NCI-H1930 (cell line): ENCODE measurements at places on chromosomes 4 and X.

DNA sequence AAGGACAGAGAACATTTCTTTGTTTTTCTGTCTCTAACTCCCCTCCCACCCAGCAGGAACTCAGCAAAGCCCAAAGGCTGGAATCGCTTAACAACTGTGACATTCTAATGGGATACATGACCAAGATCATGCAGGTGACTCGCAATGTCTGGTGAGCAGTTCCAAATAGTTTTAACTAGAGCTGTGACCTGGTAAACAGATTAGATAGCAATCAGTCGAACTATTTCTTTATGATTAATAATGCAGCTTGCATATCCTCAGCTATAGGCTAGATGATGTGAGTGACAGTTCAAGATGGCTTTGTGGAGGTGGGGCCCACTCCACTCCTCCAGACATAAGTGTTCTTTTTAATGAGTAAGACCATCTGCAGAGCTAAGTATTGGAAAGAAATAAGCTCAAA, 20.0 kb upstream of the GABRE start:
- DNase-seq: no peak

DNA sequence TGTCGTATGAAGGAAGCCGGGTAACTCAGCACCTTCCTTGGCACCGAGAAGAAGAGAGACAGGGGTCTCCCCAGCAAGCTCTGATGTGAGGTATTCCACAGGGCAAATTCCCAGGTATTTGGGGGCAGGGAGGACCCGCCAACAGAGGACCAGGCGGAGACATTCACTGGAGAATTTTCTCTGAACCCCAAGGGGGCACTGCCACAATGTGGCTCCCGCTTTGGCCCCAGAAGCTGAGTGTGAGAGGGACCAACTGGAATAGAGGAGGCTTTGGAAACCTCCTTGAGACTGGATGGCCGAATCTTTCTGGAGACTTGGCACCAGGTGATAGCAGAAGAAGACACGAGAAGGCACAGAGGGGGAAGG, 735 bp upstream of the GABRE start:
- DNase-seq: no peak

- DNase-seq: no peak
Measured at GRCh38 chrX:70755850-70756249, 152.7 kb downstream of the TEX11 start.

DNA sequence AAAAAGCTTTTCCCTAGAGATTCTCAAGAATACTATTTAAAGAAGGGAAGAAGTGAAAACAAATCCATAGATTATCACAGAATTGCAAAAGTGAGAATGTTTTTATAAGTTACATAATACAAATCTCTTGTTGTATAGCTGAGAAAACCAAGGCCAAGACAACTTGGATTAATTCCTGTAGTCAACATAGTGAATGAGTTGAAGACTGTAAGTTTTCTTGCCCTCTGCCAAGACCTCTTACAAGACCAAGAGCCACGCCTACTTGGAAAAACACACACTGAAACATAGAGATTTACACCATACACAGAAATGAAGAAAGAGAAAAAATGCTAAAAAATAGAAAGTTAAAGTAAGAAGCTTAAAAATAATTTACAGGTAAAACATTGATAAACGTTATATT, 2024.0 kb downstream of the PCDH7 start:
- no peak for DNase-seq

DNA sequence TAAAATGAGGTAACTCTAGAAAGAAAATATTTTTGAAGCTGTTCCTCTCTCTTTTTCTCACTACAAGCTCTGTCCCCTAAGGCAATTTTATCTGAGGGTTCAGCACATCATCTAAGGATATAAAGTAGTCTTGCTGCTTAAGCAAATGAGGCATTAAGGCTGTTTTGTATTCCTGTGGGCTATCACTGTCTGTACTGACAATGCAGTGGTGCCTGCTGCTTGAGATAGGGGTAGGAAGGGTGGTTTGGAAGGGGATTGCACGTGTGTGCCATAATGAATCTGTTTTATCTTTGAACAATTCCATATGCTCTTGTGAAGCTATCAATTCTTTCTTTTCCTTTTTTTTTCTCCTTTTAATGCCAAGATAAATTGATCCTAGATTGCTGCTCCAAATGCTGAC, 128.0 kb upstream of the ATOH1 start:
- no peak for DNase-seq

- peak; percentile 6 for DNase-seq
Measured at GRCh38 chr4:71229477-71230270, 109.1 kb upstream of the SLC4A4 start.

- no peak for DNase-seq
Measured at GRCh38 chr4:2534904-2535375, 1.5 kb upstream of the FAM193A start.

DNA sequence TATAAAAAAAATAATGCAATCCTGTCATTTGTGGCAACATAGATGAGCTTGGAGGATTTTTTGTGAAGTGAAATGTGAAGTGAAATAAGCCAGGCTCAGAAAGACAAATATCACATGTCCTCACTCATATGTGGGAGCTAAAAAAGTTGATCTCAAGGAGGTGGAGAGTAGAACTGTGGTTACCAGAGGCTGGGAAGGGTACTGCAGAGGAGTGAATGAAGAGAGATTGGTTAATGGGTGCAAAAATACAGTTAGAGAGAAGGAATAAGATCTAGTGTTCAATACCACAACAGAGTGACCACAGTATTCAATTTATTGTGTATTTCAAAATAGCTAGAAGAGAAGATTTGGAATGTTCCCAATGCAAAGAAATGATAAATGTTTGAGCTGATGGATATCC, 13.4 kb upstream of the ZCCHC18 start:
- no peak for DNase-seq

- no peak for DNase-seq
Measured at GRCh38 chrX:49175435-49176274, 4.0 kb downstream of the PLP2 start.

- DNase-seq: peak; percentile 7
Measured at GRCh38 chrX:154750301-154751202, at the start of gene GAB3. Gene GAB3, minus strand, starts transcription at chrX:154751077. Its CDS starts 52 bp downstream, at chrX:154751025.

DNA sequence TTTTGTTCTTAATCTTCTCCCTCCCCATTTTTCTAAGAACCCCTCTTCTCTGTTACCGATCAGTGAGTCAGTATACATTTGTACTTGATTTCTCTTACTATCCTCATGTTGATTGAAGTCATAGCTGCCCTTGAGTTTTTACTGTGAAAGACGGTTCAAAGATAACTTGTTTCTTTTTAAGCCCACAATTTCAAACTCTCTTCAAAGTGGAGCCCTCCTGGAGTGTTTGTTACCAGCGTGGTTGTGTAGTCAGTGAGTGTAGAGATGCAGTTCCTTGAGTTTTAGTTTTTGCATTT, 7.9 kb downstream of the PPP1R3F start:
- DNase-seq: no peak

- DNase-seq: no peak
Measured at GRCh38 chrX:109954333-109954732, 48.6 kb upstream of the TMEM164 start.
